Liver (tissue), 10 donors: ENCODE measurements at places on chromosomes 2 and 18. TPM values are rescaled to one million over a fixed set of nuclear protein-coding genes. Genes with fewer than 3 reads are reported as not detected.

The STARD6 gene
- total RNA-seq, result not detected

The LDLRAD4 gene
- 41.7 TPM for total RNA-seq

The RNF138 gene
- 24.7 TPM for total RNA-seq

The MCEE gene
- 13.1 TPM for total RNA-seq

The SERPINE2 gene
- total RNA-seq, result 0.92 TPM

GRCh38 chr18:74499633-74500032, 3.5 kb downstream of the CNDP2 start:
- peak overlapping the region; percentile 27 for H3K4me3 ChIP-seq
- peaks cover 5% of the 10 kb centered on the region for H3K4me1 ChIP-seq
- H3K27me3 ChIP-seq, result no peaks in the 10 kb centered on the region
- peaks cover 14% of the 10 kb centered on the region for H3K36me3 ChIP-seq
- peak overlapping the region; percentile 97 for H3K27ac ChIP-seq

DNA sequence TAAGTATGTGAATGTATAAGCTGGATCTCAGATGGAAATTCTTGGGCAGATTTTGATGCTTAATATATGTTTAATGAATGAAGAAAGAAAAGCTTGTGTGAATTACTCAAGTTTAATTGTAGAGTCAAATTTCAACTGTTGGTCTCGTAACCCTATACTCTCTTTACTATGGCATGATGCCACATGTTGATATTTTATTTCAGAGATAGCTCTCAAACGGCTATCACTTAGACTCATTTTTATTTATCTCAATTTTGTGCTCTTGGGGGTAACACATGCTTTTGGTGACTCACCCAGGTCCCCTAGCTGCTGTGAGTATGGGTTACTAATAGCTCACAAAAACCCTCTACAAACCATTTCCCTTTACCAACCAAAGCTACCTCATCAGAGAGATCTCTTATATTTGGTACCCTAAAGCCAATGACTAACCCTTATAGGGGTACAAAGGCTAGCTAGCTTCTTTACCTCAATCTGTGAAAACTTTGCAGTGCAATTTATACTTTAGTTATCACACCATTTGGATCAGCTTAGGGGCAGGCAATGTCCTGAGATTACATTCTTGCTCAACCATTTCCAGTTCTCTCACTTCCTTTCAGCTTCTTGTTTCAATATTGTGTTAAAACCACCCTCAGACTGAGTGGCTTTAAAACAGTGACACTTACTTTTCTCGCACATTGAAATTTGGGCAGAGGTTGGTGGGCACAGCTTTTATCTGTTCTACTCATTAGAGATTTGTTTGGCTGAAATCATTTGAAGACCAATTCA, 240.3 kb downstream of the CDH7 start:
- H3K4me1 ChIP-seq, result no peaks in the 10 kb centered on the region
- H3K27me3 ChIP-seq, result no peaks in the 10 kb centered on the region
- H3K27ac ChIP-seq, result no peak overlapping the region

DNA sequence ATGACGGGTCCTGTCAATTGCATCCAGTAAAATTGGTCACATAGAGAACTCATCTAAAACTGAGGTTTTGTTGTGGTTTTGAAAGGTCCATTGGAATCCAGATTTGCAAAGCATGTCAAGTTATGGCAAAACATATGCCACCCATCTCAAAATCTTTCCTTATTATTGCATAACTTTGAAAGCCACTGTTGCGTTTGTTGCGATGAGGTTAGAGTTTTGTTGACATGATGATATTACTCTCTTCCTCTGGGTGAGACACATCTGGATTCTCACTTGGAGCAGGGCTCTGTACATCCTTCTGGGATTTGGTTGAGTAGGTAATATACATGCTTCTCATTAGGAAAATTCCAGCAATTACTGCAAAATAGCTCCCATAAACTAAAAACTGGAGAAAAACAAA, 20.6 kb downstream of the SCYGR5 start:
- no peaks in the 10 kb centered on the region for H3K4me1 ChIP-seq
- H3K4me3 ChIP-seq, result no peak overlapping the region
- no peak overlapping the region for H3K27ac ChIP-seq
- H3K27me3 ChIP-seq, result no peaks in the 10 kb centered on the region
- DNase-seq, result no peak

GRCh38 chr2:145743011-145743410, 1223.1 kb upstream of the ZEB2 start:
- H3K36me3 ChIP-seq, result no peaks in the 10 kb centered on the region
- no peak overlapping the region for H3K4me3 ChIP-seq
- no peak overlapping the region for H3K27ac ChIP-seq
- DNase-seq, result no peak
- H3K4me1 ChIP-seq, result no peaks in the 10 kb centered on the region

DNA sequence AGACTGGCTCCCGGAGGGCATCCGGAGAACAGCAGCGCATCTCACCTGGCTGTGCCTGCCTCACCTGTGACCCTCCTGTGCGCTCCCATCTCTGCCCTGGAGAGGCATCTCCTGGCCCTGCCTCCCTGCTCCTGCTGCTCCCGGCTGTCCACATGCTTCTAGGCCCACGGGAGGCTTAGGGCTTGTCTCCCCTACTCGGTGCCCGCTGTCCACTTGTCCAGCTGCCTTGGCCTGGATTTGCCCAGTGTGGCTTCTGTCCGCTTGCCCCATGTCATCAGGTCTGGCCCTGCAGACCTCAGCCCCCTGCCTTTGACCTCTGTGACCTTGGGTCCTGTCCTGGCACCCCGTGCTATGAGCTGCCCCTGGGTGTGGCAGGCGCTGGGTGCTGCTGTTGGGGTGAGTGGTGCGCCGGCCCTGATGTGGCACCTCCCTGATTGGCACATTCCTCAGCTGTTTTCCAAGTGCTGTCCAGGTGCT, 4.5 kb downstream of the BOK start:
- no peak for DNase-seq
- H3K4me1 ChIP-seq, result peaks cover 6% of the 10 kb centered on the region
- H3K27me3 ChIP-seq, result no peaks in the 10 kb centered on the region
- H3K36me3 ChIP-seq, result peaks cover 11% of the 10 kb centered on the region
- H3K27ac ChIP-seq, result peak overlapping the region; percentile 33

DNA sequence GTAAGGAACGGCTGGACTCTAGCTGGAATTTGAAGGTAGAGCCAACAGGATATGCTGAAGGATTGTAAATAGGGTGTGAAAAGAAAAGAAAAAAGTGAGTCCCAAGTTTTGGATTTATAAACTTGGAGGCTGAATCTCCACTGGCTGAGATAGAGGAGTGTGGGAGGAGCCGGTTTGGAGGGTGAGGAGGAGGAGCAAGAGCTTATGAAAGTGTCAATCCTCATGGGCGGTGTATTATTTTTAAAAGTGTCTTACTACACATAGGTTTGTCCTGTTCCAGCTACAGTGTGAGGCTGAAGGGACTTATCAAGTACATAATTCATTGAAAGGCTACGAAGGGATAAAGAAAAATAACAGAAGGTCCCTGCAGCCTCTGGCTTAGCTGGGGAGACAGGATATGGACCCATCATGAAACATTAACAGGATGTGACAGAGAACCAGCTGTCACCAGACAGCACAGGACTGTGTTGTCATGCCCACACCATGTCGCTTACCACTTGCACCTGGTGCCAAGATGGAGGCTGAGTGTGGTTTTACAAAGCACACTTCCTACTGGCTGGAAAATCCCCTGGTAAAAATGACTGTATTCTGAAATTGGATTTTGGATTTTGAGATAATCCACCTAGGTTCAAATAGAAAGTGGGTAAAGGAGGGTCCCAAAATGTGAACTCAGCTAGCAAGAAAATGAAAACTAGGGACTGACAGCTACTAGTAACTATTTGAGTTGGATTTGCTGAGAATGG, 2.5 kb upstream of the MREG start:
- H3K4me1 ChIP-seq, result peaks cover 22% of the 10 kb centered on the region
- peak overlapping the region; percentile 25 for H3K27ac ChIP-seq
- peaks cover 8% of the 10 kb centered on the region for H3K36me3 ChIP-seq
- no peak overlapping the region for H3K4me3 ChIP-seq
- H3K27me3 ChIP-seq, result no peaks in the 10 kb centered on the region
- no peak for DNase-seq

DNA sequence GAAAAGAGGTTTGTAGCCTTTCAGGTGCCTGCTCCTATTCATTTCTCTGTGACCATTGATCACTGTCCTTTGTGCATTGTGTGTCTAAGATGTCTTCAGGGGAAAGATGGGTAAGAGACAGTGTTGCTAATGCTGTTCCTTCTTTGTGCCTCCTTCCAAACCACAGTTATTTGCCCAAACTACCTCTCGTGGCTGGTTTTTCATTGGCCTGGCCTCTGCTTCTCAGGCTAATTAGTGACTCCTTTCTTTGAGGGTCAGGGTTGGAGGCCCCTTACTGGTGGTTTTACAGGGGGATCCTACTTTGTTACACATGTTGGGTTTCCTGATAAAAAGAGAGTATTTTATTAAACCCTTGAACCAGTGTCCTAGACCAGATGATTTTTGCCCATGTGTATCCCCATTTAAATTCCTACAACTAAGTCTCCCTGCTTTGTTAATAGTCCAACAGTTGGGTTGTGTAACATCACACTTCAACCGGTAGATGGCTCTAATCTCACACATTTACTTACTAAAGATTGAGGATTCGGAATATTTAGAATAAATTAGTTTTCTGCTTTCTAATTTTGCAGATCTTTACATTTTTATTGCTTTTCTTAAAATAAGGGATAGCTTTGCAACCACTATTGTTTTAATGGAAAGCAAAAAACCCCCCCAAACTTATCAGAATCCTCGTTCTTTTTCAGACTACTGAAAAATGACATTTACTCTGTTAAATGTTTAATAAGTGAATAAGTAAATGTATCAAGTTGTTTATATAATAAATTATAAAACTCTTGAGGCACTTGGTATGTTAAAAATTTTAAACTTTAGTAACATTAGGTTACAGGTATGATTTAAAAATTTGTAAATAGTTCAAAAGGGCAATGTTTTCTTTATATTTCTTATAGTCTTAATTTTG, 2.4 kb downstream of the MARS2 start:
- no peaks in the 10 kb centered on the region for H3K36me3 ChIP-seq
- H3K4me3 ChIP-seq, result no peak overlapping the region
- no peaks in the 10 kb centered on the region for H3K27me3 ChIP-seq
- H3K4me1 ChIP-seq, result peaks cover 30% of the 10 kb centered on the region
- H3K27ac ChIP-seq, result no peak overlapping the region
- no peak for DNase-seq

DNA sequence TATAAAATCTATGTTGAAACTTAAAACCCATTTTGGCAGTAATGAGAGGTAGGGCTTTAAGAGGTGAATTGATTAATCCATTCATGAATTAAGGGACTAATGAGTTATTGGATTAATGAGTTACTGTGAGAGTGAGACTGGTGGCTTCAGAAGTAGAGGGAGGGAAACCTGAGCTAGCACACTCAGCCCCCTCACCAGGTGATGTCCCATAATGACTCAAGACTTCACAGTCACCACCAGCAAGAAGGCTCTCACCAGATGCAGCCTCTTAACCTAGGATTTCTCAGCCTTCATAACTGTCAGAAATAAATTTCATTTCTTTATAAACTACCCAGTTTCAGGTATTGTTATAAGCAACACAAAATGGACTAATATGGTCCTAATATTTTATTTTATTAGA, 621.7 kb upstream of the ACVR2A start:
- H3K27ac ChIP-seq, result no peak overlapping the region
- H3K4me1 ChIP-seq, result no peaks in the 10 kb centered on the region
- H3K36me3 ChIP-seq, result no peaks in the 10 kb centered on the region
- H3K4me3 ChIP-seq, result no peak overlapping the region
- no peak for DNase-seq
- H3K27me3 ChIP-seq, result no peaks in the 10 kb centered on the region

- H3K4me1 ChIP-seq, result no peaks in the 10 kb centered on the region
- H3K27ac ChIP-seq, result no peak overlapping the region
- H3K4me3 ChIP-seq, result no peak overlapping the region
- no peaks in the 10 kb centered on the region for H3K27me3 ChIP-seq
- no peaks in the 10 kb centered on the region for H3K36me3 ChIP-seq
Observed at GRCh38 chr2:228017784-228018183, 146.4 kb downstream of the DAW1 start.

DNA sequence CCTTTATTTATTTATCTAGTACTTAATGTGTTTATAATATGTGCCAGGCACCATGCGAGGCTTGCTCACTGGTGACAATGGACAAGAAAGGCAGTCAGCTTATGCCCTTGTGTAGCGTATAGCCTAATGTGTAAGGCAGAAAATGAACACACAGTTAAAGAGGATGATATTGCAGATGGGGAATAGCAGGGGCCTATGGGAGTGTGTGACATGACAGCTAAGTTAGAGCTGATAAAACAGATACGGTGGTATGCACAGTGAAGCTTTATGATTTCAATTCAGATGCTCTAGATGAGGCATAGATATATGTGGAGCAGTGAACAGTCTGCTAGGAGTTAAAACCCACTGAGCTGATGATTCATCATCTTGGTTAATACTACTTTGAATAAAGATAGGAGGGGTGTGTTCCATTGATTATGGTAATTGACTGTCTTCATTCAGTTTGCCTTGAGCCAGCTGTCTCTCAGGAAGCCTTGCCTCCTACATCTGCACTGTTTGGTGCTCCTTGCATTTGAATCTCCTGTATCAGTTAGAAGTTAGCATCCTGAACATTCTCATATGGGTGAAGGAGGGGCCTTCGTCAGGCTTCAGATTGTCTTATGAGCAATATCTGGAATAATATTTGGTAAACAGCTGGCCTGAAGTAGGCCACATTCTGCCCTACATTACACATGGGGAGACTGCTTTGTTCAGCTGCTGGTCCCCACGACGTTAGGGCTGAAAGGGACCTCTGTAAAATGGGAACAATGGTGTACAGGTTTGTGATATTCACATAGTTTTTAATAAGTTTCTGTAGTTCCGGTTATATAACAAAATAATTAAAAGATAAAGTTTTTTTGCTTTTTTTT, 13.2 kb downstream of the MAP4K4 start:
- H3K36me3 ChIP-seq, result no peaks in the 10 kb centered on the region
- H3K27me3 ChIP-seq, result no peaks in the 10 kb centered on the region
- no peak for DNase-seq
- no peaks in the 10 kb centered on the region for H3K4me1 ChIP-seq
- H3K4me3 ChIP-seq, result no peak overlapping the region

- no peaks in the 10 kb centered on the region for H3K27me3 ChIP-seq
- H3K4me1 ChIP-seq, result no peaks in the 10 kb centered on the region
- H3K27ac ChIP-seq, result no peak overlapping the region
Observed at GRCh38 chr18:47184419-47185050, 8.4 kb upstream of the IER3IP1 start.

GRCh38 chr2:145460112-145460511, 940.2 kb upstream of the ZEB2 start:
- no peak for DNase-seq
- H3K27ac ChIP-seq, result no peak overlapping the region
